Stimulated activated CD4-positive, alpha-beta T cell treated with anti-CD3 and anti-CD28 coated beads, Interleukin-2, amount 100 ng/mL, for 24 hours (primary cell): ENCODE measurements at places on chromosomes 2 and 18.

DNA sequence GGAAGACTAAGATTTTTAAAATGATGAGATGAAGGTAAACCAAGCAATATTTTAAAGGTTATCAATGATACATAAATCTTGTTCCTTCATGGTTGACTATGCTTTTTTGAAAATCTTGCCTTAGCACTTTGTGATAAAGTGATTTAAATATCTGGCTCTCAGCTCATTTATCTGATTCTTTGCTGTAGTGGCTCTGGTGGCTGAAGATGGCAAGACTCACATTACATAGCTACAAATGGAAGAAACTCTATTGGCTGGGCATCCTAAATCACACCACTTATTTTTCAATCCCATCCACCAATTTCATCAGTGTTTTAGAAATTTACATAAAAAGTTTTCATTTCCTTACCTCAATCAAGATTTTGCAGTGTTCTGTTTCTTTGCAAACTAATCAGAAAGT lies 16.6 kb upstream of the APCDD1 start:
- DNase-seq, result no peak

- DNase-seq, result no peak
Observed at GRCh38 chr2:150109912-150110311, 377.6 kb downstream of the RND3 start.

- no peak for DNase-seq
Observed at GRCh38 chr2:218291318-218292047, 820 bp downstream of the TMBIM1 start.

DNA sequence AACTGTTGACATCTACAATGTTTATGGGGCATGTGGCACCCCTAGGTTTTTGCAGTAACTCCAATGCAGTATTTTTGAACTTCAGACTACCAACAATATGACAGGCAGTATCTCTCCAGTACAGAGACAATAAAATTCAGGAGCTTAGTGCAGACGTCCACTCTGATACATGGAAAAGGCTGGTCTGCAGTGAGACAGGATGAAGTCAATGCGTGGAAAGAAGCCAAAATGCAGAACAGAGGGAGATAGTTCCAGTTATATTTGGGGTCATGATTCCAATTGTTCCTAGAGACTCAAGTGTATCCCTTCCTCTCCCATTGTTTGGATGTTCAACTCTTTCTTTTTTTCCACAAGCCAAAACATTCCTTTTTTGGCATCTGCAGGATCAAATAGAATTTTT lies 18.7 kb upstream of the SMAD2 start:
- no peak for DNase-seq

GRCh38 chr2:95328358-95329125 lies 31.4 kb downstream of the KCNIP3 start:
- DNase-seq, result no peak

- DNase-seq, result no peak
Observed at GRCh38 chr18:26424428-26425147, 123.8 kb downstream of the KCTD1 start.

DNA sequence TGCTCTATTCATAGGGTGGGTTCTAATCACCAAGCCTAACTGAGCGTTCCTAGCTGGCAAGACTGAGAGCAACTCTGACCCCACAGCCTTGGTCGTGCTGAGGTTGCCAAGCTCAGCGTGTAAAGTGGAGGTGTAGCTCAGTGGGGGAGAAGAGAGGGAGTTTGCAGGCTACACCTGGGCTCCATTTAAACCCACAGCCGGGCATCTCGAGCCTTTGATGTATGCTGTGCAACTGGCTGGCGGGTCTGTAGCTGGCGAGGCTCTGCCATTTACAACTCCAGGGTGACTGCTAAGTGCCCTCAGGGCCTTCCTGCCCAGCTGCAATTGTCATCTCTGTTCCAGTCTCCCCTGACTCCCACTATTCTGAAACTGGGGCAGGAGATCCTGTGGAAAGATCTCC lies 20.0 kb upstream of the CHRNA1 start:
- DNase-seq, result no peak

- no peak for DNase-seq
Observed at GRCh38 chr2:185668710-185669109, 69.9 kb upstream of the FSIP2 start.
